ENCODE measurements at places on chromosomes 3 and 15.
A peak's percentile ranks its signal among the peaks of the same experiment; 100 is the strongest.

DNA sequence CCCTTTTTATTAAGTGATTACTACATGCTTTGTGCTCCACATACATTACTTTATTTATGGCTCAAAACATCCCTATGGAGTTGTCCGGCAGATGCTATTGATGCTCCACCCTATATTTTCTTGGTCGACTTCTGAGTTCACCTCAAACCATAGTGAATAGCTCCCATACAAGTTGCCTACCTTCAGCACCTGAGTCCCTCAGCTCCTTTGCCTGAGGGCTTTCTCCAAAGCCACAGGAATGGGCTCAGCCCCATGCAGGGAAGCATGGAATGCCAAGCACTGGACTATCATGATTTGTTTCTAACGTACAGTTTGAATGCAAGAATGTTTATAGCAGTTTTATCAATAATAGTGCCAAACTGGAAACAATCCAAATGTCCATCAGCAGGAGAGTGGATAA, 124.8 kb upstream of the TNIK start:
- no peak for DNase-seq

GRCh38 chr15:62083194-62084154, 16.7 kb downstream of the C2CD4A start:
- no peak for DNase-seq

DNA sequence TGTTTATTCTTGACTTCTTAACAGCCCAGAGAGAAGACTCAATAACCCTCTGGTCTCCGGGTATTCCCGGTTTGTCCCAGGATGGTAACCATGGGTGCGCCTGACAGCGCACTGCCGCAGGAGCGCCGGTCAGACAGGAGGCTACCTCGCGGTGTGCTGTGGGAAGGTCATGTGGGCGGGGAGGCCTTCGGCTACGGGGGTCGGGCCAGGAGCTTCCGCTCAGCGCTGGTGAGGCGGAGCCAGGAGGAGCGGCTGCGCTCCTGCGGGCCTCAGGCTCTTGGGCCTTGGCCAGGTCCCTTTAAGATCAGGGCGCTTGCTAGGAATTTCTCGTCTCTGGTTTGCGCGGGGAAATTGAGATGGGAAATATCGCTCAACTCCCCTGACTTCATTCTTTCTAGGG, 182.3 kb upstream of the NDN start:
- DNase-seq: no peak

DNA sequence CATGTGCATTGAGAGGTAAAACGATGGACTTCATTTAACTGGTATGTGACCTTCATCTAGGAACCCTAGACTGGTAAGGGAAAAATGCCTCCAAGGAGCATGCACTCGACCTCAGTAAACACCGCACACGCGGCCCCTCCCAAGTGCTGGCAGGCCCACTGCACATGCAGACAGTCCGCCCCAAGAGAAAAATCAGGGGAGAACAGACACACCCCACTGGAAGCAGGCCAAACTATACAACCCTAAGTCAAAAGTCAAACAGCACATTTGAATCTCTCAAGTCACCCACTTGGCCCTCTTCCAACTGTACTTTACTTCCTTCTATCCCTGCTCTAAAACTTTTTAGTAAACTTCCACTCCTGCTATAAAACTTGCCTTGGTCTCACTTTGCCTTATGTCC, 250.1 kb upstream of the HES1 start:
- no peak for DNase-seq

- no peak for DNase-seq
These were observed 23.6 kb upstream of the LINGO1 start for GRCh38 chr15:77656294-77656693.

DNA sequence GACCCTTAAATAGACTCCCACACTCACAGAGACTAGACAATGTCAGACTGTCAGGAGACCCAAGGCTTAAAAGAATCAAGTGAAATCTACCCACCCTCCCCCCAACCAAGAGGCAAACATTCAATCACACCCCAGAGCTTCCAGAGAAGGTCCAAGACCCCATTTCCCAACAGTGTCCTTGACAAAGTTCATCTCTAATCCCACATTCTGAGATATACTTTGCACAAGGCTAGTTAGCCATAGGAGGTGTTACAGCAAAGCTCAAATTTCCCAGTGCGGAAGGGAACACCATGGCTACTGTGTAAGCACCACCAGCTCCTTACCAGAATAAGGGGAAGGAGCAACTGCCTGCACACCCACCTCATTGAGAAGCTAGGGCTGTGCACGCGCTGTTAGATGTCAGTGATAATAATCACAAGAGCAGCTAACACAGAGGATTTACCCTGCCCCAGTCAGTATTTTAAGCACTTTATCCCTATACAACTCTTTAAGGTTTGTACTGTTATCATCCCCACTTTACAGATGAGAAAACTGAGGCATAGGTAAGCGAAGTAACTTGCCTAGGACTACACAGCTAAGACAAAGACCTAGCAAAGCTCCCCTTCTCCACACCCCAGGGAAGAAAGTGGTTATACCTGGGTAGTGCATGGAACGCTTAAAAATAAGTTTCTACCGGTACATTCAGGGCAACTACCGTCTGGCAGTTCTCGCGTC, 17.3 kb downstream of the SPATA12 start:
- no peak for DNase-seq

DNA sequence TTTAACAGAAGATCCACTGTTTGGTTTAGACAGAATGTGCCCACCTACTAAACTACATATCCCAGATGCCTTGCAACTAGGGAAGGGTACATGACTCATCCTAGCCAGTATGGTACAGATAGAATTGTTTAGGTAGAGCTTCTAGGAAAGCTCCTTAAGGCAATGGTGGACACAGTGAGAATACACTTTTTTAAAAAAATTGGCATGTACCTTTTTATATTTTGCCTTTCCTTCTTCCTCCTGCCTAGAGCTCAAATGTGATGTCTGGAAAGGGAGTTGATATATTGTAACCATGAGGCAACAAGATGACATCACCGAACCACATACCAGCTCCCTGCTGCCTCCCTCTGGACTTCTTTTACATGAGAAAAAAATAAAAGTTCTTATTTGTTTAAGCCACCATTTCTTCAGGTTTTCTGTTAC, 14.4 kb upstream of the C3orf80 start:
- DNase-seq: no peak

DNA sequence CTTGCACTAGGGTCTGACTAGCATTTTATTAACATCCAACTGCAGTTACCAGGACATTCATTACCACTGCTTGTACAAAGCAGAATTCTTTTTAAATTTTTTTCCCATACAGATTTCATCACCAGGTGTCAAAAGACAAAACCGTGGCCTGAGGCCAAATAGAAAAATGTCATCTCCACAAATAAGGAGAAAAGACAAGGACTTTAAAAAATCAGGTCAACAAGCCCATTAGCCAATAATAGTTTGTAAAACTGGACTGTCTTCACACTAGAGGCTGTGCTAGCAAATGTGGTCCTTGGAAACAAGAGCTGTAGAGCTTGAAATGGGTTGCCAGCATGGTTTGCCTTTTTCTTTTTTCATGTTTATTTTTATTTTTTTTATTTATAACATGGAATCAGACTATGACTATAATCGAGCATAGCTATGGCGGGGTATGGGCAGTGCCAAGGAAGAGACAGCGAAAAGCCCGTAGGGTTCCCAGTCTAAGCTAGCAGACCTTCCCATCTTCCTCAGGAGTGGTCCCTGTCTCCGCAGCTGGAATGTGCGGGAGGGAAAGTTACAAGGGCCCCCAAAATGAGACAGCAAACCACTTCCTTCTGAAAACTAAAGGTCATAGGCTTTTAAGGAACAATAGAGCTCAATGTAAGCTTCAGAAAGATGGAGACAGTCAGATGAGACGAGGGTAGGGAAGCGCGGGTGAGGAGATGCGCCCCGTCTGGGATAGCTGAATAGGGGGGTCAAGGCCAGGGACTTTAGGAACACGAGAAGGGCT, 1.5 kb downstream of the PTPN9 start:
- no peak for DNase-seq

DNA sequence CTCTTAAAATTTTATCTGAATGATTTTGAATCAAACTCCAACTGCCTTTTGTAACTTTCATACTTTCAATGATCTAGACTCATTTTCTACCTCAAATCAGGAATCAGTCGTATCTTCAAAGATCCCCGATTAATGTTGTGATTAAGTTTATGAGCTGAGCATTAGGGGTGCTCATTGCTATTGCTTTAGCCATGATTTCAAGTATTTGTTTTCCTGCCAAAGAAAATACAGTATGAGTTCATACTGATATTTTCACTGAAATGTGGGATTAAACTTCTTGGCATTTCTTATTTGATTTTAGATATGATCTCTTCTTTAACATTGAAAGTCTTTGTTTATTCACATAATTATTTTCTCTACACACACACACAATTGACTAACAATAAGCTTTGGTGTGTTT, 785.6 kb downstream of the NTRK3 start:
- DNase-seq: no peak

- DNase-seq: no peak
These were observed 4.5 kb downstream of the FAM131A start for GRCh38 chr3:184341925-184342324.

- no peak for DNase-seq
These were observed 511.2 kb downstream of the FOXP1 start for GRCh38 chr3:71072287-71072686.

DNA sequence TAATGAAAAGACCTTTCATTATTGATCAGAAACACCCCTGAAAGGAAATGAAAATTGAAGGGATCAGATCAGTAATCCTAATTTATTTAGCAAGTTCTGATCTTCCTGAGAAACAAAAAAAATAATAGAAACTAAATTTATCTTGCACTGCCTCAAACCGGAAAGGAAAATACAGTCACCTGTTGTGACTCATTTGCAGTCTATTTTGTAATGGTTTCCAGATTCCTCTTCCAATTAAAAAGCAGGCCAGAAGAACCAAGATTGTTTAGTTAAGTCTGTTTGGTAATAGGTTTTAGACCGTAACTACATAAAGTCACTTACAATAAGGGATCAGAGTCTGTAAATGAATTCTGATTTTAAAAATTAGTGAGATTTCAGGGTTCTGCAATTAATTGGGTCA, 49.7 kb upstream of the ATOSA start:
- DNase-seq: no peak

DNA sequence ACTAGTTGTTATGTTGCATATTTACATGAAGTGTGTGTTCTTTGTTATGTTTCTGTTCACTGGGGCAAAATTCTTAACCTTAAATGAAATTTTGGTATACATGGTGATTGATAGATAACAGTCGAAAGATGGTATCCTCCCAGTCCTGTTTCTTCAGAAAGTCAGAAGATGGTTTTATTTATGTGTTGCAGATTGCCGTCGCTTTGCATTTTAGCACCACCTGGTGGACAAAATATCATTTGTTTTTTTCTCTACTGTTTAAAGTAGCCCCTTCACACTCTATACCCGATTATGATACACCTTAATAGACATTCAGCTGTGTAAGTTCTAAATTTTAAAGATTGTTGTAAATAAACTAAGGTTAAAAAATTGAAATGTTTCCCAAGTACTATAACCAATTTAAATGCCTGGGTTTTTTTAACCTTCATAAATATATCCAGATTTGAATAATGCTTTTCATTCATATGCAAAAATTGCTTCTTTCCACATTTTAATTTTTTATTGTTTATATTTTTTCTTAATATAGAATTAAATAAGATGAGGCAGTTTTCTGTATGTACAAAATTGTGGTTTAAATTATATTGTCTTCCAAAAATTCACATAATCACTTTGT, 152.2 kb downstream of the ALCAM start:
- DNase-seq: no peak

DNA sequence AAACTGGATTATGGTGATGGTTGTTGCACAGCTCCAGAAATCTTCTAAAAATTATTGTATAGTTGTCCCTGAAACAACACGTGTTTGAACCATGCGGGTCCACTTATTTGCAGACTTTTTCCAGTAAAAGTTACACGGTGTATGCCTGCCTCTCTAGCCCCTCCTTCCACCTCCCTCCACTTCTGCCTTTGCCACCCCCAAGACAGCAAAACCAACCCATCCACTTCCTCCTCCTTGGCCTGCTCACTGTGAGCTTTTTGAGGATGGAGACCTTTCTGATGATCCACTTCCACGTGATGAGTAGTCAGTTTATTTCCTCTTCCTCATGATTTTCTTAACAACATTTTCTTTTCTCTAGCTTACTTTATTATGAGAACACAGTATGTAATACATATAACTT, 5.4 kb downstream of the CYFIP1 start:
- no peak for DNase-seq

- no peak for DNase-seq
These were observed 1075.9 kb downstream of the ZPLD1 start for GRCh38 chr3:103510760-103511159.

DNA sequence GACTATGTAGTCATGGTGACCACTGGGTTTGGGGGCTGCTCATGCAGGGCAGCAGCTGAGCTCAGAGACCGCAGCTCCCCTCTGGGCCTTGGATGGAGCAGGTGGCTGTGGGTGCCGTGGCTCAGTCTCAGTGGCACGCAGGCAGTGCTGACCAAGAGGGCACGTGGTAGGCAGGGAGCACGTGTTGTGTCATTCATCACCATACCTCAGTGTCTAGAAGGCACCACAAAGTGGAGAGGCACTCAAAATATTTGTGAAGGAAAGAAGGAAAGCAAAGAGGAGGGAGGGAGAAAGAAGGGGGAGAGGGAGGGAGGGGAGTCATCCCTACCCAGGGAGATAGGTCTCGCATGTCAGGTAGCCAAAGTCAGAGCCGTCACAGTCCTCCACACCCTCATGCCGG, 26.1 kb downstream of the EAF1 start:
- no peak for DNase-seq

DNA sequence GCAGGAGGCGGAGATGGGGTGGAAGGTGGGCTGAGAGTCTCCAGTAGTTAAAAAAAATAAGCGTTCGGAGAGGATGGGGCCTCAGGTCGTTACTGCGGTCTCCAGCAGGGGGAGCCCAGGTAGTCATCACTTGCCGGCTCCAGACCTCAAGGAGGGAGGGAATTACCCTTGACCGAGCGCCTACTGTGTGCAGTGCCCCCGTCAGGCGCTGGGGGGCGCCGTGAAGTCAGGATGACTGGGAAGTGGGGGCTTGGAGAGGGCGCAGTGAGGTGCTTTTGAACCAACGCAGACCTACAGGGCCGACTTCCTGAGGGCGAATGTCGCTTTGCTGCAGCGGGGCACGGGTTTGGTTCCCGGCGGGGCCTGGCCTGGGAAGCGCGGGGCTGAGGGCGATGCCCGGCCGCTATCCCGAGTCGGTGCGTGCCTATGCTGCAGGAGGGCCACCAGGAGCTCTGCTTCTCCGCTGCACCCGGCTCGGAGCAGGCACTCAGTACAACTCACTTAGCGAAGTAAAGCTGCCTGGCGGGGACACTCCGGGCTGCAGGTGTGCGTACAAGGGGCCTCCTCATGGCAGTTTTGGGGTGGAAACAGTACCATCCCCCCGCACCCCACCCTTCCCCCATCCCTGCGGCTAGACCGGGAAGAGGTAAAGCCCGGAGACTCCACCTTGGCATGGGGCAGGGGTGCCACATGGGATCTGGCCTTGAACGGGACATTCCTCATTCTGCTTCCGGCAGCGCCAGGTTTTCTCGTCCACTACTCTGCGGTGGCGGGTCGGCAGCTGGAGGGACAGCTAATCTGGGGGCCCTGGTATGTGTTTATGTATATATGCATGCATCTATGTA, 79.8 kb downstream of the RHCG start:
- peak; percentile 60 for DNase-seq

GRCh38 chr3:126261037-126261436, 80.7 kb upstream of the ALDH1L1 start:
- no peak for DNase-seq

Measured in stimulated activated CD4-positive, alpha-beta T cell treated with anti-CD3 and anti-CD28 coated beads, TNF-alpha, amount 100 ng/mL, for 1 hour (primary cell).